ENCODE measurements at places on chromosomes 4 and X.

DNA sequence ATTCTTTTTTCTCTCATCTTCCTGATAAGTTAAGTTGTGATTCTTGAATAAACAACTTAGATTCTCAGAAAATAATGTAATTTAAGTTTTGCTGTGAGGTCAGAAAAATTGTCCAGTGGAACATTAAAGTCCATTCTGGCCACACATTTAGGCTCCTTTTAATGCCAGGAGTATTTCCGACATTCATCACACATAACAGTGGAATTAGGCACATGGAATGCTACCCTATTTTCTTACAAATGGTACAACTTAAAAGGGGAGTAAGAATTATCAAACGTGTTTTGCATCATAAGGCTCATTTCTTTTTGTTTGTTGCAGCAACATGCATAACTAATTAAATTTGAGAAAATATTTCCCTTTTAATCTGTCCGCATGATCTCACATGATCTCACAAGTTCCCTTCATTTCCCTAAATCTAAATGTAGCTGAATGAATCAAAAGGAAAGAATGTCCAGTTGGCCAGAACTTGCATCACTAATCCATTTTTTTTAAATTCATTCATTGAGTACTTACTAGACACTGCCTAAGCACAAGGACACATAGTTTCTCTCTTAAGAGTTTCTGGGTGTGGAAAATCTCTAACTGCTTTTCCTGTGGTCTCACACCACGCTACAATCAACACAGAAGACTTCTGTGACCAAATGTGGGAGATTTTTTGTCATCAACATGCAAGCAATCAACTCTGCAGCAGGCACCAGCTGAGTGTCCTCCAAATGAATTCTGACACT lies 22.0 kb downstream of the SPARCL1 start:
- DNase-seq: no peak

GRCh38 chr4:83625821-83626220 lies 89.9 kb downstream of the GPAT3 start:
- no peak for DNase-seq

DNA sequence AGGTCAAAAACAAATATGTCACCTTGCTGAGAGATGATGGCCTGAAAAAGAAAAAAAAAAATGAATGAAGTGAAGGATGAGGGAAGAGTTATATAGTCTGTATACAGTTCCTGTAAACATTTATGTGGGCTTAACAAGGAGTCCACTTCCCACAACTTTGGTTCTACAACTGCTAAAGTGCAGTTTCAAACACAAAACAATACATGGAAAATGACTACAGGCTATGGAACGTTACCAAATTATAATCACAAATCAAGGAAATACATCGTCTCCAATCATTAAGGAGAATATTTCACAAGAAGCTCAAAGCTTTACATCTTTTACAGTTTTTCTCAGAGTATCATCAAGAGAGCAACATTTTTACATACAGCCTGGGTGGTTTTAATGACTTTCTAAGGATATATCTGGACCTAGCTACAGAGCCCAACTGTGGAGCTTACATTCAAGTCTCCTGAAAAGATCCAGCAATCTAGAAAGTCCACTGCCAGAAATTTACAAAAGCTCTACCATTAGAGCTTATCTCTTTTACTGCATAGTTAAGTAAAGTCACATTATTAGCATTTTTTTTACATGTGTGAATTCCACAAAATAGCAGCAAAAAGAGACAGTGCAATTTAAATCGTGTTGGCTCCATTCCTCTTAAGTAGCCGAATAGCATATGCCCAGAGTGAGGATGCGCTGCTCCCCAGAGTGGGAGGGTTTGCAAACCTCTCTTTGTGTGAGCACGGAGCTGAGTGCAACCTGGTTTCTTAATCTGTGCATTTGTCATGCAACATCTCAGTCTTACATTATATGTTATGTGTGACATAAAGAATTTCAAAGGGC lies 128.3 kb downstream of the MANBA start:
- no peak for DNase-seq

DNA sequence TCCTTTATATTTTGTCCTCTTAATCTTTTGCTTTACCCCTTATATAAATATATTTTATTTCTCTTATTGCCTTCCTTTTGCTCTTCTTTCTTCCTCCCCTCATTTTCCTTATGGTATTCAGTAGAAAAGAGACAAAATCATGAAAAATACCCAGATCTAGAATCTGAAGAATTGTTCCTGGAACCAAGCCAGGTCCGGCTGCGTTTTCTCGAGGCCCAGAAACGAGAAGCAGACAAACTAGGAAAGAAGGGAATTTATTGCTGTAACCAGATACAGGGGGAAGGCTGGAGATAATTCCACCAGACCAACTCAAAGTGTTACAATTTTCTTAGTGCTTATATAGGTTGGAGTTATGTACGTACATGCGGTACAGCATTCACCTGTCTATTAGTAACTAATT lies 328.7 kb downstream of the GABRG1 start:
- DNase-seq: no peak

- DNase-seq: no peak
Measured at GRCh38 chr4:901192-901910, 30.8 kb downstream of the GAK start.

DNA sequence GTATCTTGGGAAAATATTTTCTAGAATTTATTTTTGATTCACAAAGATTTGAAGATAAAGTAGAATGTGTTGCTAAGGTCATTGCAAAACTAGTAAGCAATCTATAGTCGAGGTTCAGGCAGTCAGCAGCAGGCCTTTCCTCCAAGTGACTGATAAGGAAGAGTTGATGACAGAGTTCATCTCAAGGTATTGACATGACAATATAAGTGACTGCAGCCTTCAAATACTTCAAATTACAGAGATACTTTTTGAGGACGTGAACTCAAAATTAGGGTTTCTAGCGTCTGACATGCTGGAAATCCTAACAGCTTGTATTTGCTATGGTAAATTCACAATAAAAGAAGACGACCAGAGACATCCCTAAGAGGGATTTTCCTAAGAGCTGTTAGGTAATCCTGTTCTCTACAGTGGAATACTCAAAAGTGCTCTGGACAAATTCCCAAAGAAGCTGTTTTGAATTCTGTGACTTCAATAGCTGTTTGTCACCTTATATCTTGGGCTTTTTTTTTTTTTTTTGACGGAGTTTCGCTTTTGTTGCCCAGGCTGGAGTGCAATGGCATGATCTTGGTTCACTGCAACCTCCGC lies 7.4 kb downstream of the ARHGAP10 start:
- no peak for DNase-seq

DNA sequence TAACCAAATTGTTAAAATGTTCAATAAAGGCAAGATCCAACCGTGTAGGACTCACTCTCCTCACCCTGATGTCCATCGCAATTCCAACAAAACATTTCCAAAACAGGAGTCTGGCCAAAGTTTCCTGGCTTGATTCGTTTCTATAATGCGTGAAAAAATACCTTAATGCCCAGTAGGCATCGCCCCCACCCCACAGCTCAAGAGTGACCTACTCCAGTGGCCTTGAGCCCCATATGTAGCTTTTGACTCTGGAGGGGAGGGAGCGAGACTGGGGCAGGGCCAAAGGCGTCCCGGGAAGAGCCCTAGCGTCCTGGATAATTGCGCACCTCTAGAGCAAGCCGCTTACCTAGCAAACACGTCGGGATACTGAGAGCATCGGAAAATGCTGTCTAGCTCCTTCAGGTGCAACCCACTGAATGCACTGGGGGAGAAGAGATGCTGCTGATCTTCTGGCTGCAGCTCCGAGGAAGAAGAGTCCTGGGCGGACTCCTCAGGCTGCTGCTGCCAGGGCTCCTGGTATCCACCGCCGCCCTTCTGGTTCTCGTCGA lies 55.6 kb upstream of the NKAP start:
- no peak for DNase-seq

DNA sequence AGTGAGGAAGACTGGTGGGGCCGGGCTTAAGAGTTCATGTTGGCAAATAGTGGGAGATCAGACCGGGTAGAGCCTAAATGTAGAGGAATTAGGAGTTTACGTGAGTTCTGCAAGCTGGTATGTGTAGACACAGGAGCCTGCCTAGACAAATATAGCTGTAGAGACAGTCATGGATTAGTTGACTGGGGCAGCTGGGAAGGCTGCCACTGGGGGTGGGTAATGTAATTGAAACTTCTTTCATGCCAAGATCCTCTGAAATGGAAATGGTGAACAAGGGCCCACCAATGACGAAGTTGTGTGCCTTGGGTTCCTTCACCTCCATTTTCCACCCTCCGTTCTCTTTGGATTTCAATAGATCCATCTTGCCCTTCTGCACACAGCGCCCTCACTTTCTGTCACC lies 11.9 kb upstream of the CAPN6 start:
- no peak for DNase-seq

GRCh38 chrX:2928191-2928582 lies 952 bp downstream of the ARSD start:
- peak; percentile 26 for DNase-seq

GRCh38 chr4:116949856-116950255 lies 135.5 kb downstream of the TRAM1L1 start:
- DNase-seq: no peak

- no peak for DNase-seq
Measured at GRCh38 chr4:25608644-25609043, 47.0 kb upstream of the SLC34A2 start.

GRCh38 chr4:85067342-85067741 lies 100.9 kb upstream of the WDFY3 start:
- no peak for DNase-seq

GRCh38 chr4:36322921-36323354 lies 41.5 kb downstream of the DTHD1 start:
- no peak for DNase-seq

DNA sequence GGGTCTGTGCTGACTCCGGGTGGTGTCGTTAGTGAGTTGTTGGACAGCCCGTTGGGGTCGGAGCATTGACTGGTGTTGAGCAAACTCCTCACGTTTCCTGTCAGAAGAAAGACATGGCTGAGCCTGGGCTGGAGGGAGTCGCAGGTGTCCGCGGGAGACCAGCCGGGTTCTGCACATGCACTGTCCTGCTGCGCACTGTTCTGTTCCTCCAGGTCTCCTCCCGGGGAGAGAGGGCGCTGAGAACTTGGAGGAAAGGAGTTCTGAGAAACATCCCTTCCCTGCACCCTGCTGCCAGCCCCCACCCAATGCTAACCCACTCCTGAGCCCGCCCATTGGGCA lies 1.1 kb downstream of the ZNF141 start:
- DNase-seq: peak; percentile 41

DNA sequence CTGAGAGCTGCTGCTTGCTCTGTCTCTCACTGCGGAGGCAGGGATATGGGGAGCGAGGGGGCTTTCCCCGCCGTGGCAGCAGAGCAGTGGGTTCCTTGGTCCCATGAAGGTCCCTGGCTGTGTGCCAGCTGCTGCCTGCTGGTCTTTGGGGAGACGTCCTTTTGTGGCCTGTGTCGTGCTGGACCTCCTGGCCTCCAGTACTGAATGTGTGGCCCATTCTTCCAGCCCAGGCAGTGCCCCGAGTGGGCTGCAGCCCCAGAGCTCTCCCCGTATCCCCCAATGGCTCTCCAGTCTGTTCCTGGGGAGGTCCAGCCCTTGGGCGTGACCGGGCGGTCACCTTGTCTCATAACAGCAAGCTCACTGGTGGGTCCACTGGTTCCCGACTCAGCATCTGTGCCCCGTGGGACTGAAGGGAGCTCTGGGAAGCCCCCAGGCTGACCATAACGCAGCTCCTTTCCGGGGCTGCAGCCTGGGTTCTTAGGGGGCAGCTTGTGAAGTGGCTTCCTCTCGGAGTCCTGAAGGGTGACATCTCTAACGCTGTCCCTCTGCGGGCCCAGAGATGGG lies 115.6 kb downstream of the SMIM20 start:
- DNase-seq: no peak

DNA sequence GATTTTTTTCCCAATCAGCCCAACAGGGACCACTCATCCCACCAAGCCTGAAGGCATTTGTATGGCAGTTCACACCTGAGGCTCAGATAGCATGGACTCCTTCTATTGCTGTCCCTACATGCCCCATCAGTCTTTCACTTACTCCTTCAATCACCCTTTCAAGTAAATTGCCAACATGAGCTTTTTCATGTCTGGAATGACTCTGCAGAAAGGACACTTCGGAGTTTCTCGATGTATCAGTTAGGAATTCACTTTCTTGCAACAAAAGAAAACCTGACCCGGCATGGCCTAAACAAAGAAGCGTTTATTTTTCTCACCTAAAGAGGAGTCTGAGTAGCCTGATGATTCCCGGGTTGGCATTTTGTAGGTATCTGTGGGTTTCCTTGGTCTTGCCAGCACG lies 38.6 kb downstream of the RXFP1 start:
- no peak for DNase-seq

- DNase-seq: no peak
Measured at GRCh38 chrX:68462653-68463052, 29.4 kb upstream of the OPHN1 start.

GRCh38 chrX:51899741-51900140 lies 6.3 kb downstream of the MAGED1 start:
- no peak for DNase-seq

GRCh38 chr4:83054928-83055327 lies 19.9 kb downstream of the COPS4 start:
- DNase-seq: no peak

DNA sequence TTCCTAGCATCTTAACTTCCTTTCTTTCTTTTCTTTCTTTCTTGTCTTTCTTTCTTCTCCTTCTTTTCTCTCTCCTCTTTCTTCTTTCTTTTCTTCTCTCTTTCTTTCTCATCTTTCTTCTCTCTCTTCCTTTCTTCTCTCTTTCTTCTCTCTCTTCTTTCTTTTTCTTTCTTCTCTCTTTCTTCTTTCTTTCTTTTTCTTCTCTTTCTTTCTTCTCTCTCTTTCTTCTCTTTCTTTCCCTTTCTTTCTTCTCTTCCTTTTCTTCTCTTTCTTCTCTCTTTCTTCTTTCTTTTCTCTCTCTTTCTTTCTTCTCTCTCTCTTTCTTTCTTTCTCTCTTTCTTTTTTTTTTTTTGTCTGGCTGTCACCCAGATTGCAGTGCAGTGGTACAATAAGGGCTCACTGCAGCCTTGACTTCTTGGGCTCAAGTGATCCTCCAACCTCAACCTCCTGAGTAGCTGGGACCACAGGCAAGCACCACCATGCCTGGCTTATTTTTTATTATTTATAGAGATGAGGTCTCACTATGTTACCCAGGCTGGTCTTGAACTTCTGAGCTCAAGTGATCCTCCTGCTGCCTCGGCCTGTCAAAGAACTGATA lies 17.5 kb downstream of the NMU start:
- DNase-seq: no peak

DNA sequence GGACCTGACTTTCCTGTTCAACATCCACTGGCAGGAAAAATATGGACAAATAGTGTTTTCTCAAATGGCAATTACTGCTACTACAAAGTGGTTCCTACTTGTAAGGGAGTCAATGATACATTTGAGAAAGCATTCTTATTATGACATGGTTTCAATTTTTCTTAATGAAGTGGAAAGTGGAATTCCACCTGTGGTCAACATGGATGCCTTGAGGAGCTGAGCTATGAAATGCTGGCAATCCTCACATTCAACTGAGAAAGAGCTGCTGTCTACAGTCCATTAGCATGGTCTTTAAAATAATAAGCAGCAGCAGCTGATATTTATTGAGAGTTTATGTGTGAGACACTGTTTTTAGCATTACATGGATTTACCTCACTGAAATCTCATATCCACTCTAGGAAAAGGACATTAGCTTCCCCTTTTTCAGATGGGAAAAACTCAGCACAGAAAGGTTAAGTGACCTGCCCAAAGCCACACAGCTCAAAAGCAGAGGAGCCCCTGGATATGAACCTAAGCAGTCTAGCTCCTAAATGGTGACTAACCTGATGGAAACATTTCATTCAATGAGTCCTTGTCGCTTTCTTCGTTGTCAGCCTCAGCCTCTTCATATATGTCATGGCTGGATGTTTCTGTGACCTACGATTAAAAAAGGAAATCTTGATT lies 29.2 kb downstream of the MAP7D3 start:
- no peak for DNase-seq

- peak; percentile 10 for DNase-seq
Measured at GRCh38 chr4:6463311-6464289, 8.8 kb downstream of the PPP2R2C start.

Data from activated naive CD8-positive, alpha-beta T cell treated with anti-CD3 and anti-CD28 coated beads, Interleukin-2, amount 10 ng/mL, durations not matched to agents 7 days and 5 days (primary cell).